ENCODE measurements at places on chromosomes 2 and 18. TPM values are rescaled to one million over a fixed set of nuclear protein-coding genes. Genes with fewer than 3 reads are reported as not detected.

Gene ITGA4
- 2.3 TPM for total RNA-seq

Gene SPDYA
- total RNA-seq, result 0.13 TPM

- no peak for DNase-seq
These were observed 93.7 kb downstream of the DYNAP start for GRCh38 chr18:54684784-54685183.

GRCh38 chr2:11096591-11096990 lies 58.7 kb upstream of the SLC66A3 start:
- no peak for DNase-seq

DNA sequence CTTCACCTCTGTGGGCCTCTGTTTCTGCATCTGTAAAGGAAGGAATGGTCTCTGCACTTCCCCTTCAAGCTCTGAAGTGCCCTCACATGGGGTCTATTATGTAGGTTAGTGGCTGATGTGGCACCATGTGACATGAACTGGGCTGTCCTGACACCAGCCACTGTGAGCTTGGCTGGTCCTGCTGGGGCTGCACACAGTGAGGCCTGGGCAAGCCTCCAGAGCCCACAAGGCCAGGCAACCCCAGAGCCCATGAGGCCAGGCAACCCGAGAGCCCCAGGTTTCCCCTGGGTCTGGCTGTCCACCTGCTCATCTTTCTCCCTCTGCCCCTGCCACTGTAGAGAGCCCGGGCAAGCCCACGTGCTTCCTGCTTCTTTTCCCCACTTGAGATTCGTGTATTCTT lies 150.1 kb upstream of the SMAD2 start:
- no peak for DNase-seq

DNA sequence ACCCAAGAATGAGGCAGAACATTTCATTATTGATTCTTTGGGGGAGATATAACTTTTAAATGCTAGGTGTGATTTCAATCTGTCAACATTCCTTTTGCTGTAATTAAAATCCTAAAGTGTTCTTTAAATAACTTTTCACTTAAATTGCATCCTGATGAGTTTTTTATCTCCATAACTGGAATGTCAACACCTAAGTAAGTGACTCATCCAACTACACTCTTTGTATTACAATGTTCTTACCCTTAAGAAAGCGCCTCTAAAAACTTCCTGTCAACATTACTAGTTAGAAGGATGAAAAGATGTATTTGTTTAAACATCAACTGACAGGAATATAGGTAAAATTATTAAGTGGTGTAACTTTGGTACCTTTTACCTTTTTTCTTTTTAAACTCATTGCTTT lies 1657.0 kb downstream of the LRP1B start:
- DNase-seq, result no peak

GRCh38 chr2:26172189-26172870 lies 558 bp upstream of the GAREM2 start:
- no peak for DNase-seq

Data from left lobe of liver (tissue), 2 donors.